ENCODE measurements at places on chromosomes 12 and 14.
A peak's percentile ranks its signal among the peaks of the same experiment; 100 is the strongest.

- no peak for DNase-seq
These were observed 369.1 kb downstream of the NPAS3 start for GRCh38 chr14:33307691-33308251.

DNA sequence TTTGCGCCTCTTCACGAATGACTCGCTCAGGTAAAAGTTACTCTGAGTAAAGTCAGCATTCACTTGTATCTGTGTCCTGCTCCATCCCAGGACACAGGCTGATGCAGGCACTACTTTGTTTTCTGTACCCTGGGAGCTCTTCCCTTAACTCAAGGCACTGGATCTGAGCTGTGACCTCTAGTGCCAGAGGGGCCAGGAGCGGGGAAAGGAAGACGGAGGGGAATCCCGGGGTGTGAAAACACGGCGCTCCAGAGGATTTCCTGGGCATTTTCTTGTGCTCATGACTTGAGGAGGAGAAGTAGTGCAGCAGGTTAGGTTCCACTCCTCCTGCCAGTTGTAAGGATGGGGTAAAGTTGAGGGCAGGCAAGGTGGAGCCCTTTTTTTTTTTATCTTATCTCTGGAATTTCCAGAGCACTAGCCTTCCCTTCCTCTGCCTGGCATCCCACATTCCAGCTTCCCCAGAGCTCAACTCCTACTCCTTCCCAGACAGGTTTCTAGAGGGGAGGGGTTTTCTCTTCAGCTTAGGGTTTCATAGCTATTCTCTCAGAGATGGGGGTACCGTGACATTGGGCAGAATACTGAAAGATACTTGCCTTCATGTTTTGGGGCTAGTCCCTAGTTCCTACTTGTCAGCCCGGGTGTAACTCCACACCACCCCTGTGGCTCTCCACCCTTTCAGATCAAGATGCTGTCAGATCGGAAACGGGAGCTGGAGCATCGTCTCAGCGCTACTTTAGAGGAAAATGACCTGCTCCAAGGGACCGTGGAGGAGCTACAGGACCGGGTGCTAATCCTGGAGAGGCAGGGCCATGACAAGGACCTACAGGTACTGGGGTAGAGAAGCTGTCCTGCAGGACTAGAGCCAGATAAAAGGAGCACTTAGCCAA is 52.3 kb downstream of the RAB35 start:
- no peak for DNase-seq

GRCh38 chr12:73421832-73422231 is 1115.8 kb upstream of the ATXN7L3B start:
- DNase-seq = no peak

DNA sequence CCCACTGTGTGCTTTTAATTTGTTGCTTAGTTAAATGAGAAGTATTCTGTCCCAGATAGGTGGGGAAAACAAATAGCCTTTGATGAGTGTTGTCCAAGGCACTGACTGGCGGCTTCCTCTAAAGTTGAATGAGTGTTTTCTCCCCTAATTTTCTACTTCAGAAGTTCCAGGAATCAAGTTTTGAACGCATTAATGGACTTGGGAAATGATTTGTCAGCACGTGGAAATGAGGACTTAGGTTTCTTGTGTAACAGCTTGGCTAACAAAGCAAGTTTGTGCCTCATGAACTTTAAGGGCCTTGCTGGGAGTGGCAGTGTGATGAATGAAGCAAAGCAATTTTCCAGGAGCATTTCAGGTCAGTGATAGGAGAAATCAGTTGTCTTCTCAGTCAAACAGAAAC is 56.9 kb downstream of the LIN52 start:
- DNase-seq = no peak

- DNase-seq = no peak
These were observed 76.3 kb downstream of the CACNA1C start for GRCh38 chr12:2129076-2129475.

- no peak for DNase-seq
These were observed 73.8 kb upstream of the RFX4 start for GRCh38 chr12:106508966-106509365.

- no peak for DNase-seq
These were observed 90.1 kb downstream of the NCOR2 start for GRCh38 chr12:124477107-124477915.

GRCh38 chr14:65783576-65783975 is 371.0 kb downstream of the FUT8 start:
- no peak for DNase-seq

- no peak for DNase-seq
These were observed 20.8 kb upstream of the AMN start for GRCh38 chr14:102901633-102902032.

DNA sequence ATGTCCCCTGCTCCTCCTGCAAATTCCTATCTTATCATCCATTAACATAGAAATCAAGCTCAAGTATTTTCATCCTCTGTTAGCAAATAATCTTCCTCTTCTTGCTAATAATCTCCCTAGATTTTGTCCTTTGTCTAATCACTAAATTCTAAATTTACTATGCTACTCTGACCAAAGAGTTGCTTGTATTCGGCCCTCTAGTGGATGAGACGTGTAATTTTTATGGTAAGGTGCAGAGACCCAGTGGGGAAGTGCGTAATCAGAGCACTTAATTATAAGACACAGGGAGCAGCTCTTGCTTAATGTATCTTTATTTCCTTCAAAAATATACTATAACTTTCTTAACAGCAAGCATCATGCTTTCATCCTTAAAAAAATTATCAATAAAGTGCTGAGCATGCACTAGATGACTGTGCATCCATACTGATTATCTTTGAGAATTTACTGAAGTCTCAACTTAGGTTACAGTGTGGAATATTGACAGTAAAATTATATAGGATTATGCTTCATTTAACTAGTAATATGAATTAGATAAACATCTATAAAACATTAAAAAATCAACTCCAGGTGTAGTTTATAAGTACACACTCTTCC is 212.6 kb downstream of the SLC16A7 start:
- no peak for DNase-seq

DNA sequence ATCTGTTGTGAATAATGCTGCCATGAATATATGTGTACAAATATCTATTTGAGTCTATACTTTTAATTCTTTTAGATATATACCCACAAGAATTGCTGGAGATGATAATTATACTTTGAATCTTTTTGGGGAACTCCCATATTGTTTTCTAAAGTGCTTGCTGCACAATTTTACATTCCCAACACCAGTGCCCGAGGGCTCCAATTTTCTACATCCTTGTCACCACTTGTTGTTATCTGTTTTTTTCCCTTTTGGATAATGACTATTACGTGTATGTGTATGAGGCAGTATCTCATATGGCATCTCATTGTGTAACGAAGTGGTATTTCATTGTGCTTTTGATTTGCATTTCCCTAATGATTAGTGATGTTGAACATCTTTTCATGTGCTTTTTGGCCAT is 127.1 kb downstream of the SUDS3 start:
- no peak for DNase-seq

DNA sequence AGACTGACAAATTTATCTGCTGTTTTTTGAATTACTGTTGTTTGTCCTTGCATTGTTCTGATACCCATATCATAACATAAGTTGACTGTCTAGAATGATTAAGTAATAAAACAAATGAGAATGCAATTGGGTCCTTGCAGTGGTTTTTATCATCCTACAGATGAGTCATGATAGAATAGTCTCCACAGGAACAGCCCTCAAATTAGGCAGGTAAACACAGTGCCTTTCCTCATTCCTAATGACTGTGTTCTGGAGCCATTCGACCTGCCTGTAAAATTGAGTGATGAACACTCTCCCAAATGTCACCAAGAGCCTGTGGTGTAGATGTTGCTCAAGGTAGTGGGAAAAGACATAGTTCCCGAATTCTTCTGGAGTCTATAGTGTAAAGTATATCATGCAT is 12.3 kb downstream of the NKX2-8 start:
- DNase-seq = no peak

- DNase-seq = peak; percentile 86
These were observed at the start of gene ULK1 for GRCh38 chr12:131894313-131894860. Gene ULK1, plus strand, starts transcription at chr12:131894622. Its CDS starts 380 bp downstream, at chr12:131895002.

DNA sequence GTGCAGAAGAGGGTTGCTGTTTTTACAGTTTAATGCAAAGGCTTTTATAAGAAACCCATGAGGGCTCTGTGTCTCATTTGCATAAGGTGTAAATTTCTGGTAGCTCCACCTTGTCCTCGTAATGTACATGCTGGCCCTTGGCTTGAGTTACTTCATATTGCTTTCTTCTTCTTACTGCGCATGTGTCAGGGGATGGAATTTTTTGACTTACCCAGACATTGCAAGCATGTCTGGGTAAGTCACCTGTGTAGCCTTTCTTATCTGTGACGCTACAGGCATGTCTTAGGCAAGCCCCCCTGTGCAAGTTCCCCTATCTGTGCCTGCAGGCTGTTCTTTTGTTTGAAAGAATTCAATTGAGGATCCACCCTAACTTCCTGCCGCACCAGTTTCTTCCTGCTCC is 274.2 kb downstream of the ETNK1 start:
- DNase-seq = no peak

DNA sequence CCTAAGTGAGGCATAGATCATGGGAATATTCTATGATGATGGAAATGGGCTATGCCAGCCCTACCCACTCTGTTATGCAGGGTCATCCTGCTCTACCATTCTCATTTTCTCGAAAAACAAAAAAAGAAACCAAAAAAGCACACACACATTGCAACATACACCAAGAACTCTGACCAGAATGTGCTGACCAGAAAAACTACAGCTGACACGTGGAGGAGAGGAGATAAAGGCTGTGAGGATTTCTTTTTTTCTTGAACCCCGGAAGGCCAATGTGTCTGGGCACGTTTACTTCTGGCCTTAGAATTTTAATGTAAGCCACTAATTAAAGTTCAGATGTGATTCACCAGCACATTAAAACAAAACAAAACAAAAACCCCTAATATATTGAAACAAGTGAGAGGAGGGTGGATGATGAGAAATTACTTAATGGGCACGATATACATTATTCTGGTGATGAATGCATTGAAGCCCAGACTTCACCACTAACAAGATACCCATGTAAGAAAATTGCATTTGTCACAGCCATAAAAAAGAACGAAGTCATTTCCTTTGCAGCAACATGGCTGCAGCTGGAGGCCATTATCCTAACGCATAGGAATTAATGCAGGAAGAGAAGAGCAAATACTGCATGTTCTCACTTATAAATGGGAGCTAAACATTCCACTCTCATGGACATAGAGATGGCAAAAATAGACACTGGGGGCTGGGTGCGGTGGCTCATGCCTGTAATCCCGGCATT is 66.3 kb upstream of the PLEKHG3 start:
- no peak for DNase-seq

DNA sequence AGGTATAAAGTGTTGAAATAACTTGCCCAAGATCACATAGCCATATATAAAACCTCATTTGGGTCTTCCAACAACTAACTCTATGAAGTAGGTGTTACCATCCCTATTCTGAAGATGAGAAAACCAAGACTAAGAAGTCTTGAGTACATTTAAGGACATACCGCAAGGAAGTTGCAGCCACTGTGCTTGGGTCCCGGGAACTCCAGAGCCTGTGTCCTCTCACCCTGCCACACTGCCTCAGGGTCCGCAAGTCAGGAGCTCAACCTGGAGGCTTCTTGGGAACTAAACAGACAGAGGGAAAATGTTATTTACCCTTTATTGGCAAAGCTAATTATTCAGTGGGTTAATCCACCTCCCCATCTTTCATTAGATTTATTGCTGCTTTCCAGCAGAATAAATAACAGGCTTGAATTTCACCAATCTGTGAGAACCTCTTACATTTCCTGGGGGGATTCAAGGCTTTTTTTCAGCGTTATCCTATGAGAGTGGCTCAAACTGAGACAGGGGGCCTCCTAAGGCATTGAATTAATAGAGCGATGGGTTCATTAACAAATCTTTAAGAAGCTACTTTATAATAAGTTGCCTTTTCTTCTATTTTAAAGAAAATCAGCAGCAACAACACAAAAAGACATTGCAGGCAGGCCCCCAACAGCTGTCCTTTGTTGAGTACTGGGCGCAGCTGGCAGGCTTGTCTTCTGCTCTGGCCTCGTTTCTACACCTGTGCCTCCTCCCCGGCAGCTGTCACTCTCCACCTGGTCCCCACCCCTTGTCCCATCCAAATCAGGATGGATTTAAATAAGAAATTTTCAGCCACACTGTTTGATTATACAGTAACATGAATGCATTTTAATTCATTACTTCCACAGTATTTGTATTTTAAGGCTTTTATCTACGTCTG is 25.3 kb downstream of the PHLDA1 start:
- DNase-seq = no peak

- no peak for DNase-seq
These were observed 38.9 kb downstream of the STXBP6 start for GRCh38 chr14:25011095-25011494.

DNA sequence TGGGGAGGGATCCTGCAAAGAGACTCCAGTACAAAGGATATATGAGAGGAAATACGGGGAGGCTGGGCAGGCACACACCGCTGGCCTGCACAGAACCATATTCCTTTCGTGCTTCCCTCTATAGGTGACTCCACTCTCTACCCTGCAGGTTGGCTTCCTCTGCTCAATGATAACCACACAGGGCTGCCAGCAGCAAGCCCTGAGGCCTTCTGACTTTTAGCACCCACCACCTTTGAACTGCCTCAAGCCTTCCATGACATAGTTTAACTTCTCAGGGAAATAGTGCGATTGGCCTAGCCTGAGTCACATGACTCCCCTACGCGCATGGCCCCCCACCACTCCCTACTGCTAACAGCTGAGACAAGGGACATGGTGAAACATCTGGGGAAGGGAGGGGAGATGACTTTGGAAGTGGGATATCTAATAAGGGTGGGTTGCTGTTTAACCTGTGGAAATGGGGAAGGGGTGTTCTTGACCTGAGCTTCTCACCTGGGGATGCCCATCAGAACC is 3.0 kb upstream of the FOXN3 start:
- no peak for DNase-seq

DNA sequence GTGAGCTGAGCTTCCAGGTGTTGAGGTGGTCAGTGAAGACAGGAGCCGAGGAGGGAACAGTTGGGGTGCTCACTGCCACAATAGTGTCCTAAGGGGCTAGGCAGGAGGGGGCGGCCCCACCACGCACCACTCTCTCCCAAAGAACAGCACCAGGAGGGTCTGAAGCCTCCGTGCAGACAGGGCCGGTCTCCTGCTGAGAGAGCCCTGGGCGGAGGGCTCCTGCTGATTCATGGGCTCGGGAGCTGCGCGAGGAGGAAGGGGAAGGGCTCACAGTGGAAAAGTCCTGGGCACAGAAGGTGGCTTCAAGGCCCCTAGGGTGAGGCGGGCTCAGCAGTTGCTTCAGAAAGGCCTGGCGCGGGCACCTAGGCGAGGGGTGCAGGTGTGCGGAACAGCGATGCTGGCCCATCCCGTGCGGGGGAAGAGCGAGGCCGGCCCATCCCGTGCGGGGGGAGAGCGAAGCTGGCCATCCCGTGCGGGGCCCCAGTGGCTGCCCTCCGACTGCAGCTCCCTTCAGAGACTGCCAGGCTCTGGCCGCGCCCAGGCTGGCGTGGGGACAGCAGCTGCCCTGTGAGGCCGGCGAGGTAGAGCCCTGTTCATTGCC is 176.7 kb downstream of the ADGRD1 start:
- no peak for DNase-seq

Measured in activated CD4-positive, CD25-positive, alpha-beta regulatory T cell (primary cell).